ENCODE measurements at places on chromosomes 4 and X.

DNA sequence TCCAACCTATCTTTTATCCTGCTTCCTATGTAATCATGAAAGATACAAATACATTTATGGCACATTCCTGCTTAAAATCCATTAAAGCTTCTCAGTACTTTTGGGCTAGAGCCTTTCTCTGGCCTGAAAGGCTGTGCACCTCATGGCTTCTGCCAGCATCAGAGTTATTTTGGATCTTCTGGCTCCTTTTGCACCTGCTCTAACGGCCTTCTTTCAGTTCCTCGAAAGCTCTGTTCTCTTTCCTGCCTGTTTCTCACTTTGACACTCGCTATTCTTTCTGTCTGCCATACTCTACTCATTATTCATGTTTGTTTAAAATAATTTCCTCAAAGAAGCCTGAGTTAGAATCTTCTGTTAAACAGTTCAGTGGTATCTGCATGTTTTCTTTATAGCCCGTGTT is 86.0 kb downstream of the LRP2BP start:
- no peak for DNase-seq

DNA sequence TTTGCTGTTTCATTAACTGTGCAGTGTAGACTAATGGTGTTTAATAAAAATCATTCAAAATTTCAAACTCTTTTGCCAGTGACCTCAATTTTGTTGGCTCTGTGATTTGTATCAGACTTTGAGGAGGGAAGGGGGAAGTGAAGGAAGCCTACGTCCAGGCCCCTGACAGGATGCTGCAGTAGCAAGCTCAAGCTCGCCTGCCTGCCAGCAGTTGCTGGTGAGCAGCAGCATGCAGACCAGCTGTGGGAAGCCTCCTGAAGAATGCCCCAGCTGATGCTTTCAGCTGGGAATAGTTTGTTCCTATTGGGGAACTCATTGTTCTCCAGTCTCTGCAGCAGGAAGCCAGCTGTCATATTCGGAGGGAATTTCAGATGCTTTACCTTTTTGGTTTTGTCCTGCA is 495.2 kb downstream of the AFF2 start:
- DNase-seq: no peak

GRCh38 chr4:185998791-185999190 is 70.2 kb upstream of the TLR3 start:
- no peak for DNase-seq

DNA sequence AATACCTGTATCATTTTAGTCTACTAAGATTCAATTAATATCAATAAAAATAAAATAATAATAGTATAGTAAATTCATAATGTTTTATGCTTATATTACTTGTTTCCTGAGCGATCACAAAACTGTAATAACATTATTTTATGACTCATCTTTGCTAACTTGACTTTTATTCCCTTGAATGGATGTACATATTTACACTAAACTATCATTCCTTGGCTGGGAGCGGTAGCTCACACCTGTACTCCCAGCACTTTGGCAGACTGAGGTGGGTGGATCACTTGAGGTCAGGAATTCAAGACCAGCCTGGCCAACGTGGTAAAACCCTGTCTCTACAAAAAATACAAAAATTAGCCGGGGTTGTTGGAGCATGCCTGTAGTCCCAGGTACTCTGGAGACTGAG is 104.0 kb upstream of the SLC34A2 start:
- no peak for DNase-seq

DNA sequence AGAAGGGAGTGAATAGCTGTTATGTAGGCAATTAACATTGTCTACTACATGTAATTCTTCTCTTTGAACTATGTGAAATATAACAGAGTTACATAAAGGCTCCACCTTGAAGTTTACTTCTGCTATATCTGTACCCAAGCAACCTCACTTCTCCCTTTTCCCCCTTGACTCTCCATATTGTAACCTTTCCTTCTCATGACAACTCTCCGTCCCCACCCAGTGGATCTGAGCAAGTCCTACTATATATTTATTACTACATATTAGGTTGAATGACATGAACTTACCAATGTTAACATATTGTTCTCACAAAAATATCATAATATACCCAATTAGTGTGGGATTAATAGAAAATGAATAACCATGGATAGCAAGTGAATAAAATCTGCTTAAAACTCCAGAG is 93.2 kb upstream of the ATP8A1 start:
- DNase-seq: no peak

DNA sequence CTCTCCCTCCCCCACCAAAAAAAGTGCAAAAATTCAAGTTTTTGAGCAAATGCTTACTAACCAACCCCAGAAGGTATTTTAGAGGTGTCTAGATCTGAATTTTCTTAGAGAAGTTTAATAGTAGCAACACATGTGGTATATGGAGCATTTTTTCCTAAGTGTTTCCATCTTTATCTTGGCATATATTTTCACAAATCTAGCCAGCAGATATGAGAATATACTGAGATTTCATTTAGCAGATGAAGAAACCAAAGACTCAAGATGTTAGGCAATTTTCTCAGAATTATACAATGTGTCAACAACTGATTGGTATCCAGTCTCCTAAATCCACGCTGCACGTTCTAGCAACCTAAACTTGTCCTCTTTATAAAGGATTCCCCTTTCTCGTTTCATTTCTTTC is 245.5 kb upstream of the CXXC4 start:
- no peak for DNase-seq

DNA sequence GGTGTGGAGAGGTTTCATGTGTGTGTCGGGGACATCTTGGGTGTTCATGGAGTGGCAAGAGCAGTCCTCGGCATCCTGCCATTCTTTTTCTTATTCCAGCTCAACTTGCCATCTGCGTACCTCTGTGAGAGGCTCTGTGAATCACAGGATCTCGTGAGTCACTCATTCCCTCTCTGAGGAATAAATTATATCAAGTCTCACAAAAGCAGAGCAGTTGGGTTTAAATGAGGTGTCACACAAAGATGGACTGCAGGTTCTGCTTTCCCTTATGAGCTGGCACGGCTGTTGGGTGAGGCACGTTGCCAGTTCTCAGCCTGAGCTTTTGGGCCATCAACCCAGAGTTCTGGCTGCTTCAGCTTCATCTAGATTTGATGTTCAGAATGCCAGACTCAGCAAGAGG is 6.8 kb upstream of the OCIAD2 start:
- no peak for DNase-seq
